ENCODE measurements at places on chromosomes 3 and 15.

DNA sequence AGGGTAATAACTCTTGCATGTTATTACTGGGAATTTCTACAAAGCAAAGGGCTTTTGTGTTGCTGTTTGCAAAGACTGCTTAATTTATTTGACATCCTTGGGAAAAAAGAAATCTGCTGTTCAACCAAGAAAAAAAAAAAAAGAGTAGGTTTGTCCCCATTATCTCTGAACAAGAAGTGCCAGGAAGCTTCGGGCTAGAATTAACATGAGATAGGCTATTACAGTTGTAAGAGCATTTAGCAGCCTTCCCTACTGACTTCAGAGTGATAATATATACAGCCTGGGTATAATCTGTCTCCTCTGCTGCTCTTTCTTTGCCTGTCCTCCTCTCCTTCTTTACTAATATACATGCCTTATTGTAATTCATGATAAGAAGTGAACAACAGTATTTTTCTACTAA is 23.3 kb upstream of the CHMP2B start:
- no peak for DNase-seq

- no peak for DNase-seq
Measured at GRCh38 chr3:27671101-27671500, 51.0 kb downstream of the EOMES start.

GRCh38 chr15:68018797-68019444 is 35.2 kb upstream of the PIAS1 start:
- DNase-seq = no peak

DNA sequence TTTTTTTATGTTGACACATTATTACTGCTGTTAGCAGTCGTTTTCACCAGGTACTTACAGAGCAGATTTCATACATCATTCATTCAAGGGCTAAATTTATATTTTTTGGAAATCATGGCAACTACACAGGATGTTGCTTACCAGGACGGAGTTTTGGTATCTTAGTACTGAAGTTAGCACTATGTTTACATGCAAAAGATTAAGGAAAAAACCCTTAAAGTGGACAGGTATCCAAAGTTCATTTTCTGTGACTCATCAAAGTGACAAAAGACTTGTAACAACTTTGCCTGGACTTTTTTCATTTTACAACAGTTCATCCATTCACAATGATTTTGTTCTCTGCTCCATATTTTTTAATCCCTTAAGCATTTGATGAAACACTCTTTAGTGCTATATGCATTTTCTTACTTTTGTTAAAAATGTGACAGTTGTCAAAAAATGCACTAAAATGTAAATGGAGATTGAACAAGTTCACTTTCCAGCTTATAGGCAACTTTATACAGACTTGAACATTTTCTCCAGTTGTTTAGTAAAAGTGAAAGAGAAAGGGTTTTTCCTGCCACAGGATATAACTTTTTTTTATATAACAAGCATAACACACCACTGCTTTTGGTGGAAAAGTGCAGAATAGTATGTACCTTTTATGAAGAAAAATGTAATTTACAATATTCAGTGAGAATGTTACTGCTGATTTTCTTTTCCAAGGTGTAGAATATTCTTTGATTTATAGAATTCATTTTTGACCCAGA is 104.1 kb downstream of the STT3B start:
- no peak for DNase-seq

DNA sequence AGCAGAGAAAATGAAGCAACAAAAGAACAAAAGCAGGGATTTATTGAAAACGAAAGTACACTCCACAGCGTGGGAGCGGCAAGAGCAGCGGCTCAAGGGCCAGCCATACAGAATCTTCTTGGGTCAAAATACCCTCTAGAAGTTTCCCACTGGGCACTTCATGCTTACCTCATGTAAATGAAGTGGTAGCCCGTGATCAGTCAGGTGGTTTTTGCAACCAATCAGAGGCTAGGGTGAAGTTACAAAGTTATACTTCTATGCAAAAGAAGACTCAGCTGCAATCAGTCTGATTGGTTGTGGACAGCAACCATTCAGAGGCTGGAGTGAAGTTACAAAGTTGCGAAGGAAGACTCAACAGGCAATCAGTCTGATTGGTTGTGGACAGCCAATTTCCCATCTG is 37.8 kb upstream of the TRH start:
- DNase-seq = peak; percentile 92

DNA sequence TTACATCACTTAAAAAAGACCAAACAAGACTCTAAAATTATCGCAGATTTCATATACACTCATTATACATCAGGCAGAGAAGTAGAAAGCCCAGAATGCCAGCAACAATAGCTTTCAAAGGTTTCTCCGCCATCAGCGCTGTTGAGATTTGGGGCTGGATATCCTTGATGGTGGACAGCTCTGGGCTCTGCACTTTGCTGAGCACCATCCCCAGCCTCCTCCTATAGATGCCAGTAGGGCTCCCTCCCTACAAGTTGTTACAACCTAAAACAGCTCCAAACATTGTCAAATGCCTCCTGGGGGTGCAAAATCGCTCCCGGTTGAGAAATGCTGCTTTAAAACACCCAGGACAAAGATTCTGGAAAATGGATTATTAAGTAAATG is 73.5 kb downstream of the ATP10A start:
- DNase-seq = no peak

All from fibroblast of lung (primary cell).